ENCODE measurements at places on chromosomes 11 and 22.

DNA sequence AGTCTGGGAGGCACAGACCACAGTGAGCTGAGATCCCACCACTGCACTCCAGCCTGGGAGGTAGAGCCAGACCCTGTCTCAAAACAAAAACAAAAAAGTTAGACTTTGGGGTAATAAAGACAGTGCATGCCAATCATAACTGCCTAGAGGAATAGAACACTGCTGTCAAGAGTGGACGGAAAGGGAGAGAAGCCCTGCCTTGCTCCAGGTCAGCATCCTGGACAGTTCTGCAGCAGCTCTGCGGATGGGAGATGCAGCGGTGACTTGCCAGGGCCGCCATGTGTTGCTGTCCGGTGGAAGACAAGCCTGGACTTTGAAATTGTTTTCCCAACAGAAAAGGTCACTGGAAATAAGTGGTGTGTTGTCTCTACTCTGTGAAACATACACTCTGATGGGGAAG lies 618.2 kb downstream of the TBC1D22A start:
- DNase-seq, result no peak

- no peak for DNase-seq
Observed at GRCh38 chr22:44570476-44571445, 72.7 kb upstream of the RTL6 start.

GRCh38 chr11:32388871-32389770 lies 46.2 kb downstream of the WT1 start:
- no peak for DNase-seq

DNA sequence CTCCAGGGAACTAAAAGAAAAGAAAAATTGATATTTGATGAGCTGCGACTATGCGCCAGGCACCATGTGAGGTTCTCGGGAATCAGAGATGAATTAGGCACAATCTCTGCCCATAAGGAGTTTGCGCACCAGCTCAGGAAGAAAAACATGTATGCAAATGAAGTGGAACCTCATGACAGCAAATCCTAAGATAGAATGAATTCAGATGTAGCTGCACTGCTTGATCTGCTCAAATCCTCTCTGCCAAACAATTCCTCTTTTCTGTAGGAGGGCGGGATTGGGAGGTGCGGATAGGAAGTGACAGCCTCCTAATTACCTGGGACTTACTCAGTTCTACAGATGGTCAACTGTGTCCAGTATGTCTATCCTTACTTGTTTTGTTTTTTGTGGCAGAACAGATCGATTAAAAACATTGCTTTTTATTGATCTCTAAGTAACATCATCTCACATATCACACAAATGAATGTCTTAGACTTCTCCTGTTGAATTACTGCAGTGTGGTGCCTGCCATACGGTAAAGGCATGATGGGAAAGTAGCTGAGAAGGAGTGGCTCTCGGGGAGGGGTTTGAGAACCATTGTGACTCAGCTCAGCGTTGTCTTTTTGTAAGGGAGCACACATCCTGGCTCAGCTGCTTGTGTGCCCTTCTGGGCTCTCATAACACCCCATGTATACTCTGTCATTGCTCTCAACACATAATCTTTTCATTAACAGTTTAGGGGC lies 13.9 kb downstream of the CRTAM start:
- no peak for DNase-seq

GRCh38 chr11:67312187-67313021 lies 9.1 kb downstream of the SSH3 start:
- no peak for DNase-seq

DNA sequence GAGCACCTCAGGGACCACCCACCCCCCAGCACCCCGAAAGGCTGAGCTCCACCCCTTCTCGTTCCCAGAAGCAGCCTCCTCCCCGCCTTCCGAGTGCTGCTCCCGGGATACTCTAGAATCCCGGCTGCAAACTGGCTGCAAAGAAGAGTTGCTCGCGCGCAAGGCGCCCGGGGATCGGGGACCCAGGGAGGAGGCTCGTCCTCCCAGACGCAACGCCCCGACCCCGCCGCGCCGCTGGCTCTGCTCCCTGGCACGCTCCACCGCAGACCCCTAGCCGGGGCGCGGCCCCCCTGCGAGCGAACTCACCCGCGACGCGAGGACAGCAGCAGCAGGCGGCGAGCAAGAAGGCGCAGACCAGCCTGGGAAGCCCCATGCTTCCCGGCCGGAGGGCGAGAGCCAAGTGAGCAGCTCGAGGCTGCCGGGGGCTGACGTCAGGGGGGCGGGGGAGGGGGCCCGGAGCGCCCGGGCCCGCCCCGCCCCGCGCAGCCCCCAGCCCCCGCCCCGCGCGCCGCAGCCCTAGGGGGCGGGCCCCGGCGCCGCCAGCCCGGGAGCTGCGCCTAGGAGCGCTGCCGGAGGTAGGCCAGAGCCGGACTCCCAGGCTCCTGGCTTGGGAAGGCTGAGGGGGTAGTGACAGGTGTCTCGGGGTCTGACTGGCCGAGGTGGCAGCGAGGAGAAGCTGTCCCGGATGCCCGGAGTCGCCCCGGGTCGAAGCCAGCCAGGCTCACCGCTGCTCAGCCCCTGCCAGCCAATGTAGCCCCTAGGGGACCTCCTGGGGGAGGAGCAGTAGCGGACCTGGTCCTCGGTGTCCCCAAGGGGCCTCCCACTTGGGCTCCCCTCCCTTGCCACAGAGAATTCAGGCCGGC lies at the start of gene MCAM:
MCAM (minus strand) TSS at position 402 of the 863 bp plus-strand sequence; CDS start at position 373, 29 bp downstream.
- DNase-seq, result no peak

Measured in stimulated activated CD8-positive, alpha-beta memory T cell treated with anti-CD3 and anti-CD28 coated beads, Interleukin-15, amount 100 ng/mL, for 1 hour (primary cell).